Hematopoietic multipotent progenitor cell treated with erythropoietin and hydrocortisone succinate and interleukin-3 and kit ligand, for 15 days (in vitro differentiated cells): ENCODE measurements at places on chromosomes 7 and 10.

DNA sequence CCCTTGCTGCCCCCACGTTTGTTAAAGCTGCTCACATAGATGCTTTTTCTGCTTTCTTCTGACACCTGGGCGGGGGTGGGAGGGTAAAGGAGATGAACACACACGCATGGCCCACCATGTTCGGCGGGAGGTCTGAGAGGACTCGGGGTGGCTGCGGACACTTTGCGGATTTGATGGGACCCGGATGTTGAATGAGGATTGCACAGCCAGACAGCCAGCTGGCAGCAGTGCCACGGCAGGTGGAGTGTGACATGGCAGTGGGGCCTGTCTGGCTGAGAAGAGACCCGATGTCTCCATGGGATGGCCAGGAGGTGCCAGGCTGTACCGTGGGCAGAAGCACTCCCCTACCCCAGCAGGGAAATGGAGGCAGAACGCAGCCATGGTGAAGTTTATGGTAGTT is 31.2 kb downstream of the PPP2R2D start:
- no peak for DNase-seq

DNA sequence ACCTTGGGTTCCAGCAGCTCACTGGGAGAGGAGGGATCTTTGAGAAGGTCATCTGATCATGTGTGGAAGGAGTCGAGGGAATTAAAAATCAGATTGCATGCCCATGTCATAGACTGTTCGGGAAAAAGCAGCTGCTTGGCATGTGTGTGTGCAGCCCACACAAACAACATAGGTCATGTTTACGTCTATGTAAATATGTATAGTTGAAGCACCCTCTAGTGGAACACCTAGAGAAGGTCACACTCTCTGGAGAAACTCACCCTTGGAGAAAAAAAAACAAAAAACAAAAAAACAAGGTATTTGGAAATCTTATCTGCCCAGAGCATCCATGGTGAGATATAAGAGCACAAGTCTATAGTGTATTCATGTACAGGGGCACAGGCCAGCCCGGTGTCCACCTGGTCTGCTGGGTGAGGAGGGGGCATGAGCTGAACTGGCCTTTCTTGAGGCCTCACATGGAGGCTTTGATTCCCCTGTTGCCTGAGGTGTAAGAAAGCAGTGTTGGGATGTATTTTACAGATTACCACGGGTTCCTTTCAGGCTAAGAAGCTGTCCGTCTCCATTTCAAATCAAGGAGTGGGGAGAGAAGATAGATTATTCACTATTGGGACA is 98.0 kb downstream of the NPY start:
- DNase-seq: no peak

DNA sequence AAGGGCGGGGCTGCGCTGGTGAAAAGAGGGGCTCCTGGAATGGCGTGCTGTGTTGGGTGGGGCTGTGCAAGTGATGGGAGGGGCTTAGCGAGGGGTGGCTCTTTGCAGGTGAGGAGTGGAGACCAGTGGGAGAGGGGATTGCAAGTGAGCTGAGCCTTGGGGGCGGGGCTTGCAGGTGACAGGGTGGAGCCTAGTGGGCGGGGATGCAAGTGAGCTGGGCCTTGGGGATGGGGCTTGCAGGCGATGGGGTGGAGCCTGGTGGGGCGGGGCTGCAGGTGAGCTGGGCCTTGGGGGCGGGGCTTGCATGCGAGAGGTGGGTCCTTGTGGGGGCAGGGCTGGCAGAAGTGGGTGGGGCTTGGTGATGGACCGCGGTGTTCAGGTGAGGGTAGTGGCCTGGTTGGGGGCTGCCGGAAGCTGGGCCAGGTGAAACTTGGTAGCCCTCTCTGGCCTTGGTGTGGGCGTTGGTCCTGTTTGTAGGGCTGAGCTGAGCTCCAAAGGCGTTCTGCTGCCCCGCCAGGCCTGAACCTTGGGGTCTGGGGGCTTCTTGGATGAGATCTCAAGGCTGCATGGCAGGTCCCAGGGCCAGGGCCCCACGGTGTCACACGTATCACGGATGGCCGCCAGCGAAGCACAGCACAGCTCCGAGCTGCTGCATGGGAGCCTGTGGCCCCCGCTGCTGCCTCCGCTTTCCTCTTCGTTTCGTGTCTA is 743 bp upstream of the PITRM1 start:
- DNase-seq: no peak

DNA sequence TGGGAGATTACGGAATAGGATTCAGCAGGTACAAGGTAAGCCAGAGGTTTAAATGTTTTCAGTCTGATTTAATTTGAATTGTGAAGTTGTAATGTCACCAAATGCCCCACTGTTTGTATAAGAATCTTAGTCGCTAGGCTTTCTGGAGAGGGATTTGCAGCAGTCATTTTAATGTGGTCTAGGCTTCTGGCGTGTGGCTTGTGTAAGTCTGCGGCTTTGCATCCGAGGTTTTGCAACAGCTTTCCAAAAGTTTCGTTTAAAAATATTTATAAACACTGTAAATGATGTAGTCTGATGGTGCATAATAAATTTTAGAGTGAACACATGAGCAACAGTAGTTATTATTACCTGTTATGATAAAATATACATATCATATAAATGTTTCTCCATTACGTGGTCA is 26.1 kb upstream of the BHLHA15 start:
- no peak for DNase-seq

DNA sequence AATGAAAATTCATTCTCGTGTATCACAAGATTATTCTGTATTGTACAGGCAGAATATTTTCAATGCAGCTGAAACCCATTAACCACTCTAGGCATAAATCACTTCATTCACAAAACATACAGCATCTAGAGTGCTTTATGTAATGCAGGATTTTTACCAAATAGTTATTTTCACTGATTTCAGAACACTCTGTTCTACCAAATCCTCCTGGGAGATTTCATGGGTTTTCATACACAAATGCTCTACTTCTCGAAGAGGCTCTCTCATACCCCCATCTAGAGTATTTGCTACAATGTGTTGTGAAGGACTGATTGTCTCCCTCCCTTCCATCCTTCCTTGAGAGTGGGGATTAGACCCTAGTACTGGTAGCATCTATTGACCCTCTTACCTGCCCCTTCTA is 209.2 kb upstream of the LRRN3 start:
- DNase-seq: no peak

DNA sequence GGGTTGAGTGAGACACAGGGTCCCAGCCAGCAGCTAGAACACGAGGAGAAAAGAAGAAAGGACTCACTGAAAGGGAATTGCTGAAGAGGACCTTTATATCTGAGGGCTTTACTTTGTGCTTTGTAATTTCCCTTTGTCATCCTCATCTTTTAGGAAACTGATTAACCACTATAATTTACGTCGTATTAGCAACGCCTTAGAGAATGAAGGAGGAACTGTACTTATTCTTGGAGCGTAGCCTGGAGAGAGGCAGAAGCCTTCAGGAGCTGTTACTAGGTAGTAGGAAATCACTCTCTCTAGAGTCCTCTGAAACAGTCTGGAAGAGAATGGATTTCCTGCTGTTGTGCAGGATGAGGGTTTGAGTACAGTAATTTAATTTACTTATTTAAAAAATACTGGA is 101.0 kb upstream of the STEAP1B start:
- no peak for DNase-seq
